ENCODE measurements at places on chromosomes 2 and 18.
A peak's percentile ranks its signal among the peaks of the same experiment; 100 is the strongest.

- DNase-seq, result no peak
These were observed 18.0 kb downstream of the ANKRD44 start for GRCh38 chr2:197292619-197293018.

DNA sequence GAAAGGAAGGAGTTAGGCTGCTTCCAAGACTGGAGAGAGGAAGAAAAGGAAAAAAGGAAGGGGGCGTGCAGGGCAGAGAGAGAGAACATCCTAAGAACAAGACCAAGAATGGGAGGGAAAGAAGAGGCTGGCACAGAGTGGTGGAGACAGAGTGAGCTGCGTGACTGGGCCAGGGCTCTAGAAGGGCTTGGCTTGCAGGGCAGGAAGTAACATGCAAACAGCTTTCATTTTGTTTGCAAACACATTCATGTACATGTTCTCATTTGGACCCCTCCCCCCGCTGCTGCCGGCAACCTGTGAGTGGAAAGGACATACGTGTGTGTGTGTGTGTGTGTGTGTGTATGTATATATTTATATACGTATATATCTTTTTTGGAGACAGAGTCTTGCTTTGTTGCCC, 46.8 kb upstream of the DNMT3A start:
- no peak for DNase-seq

- DNase-seq, result peak; percentile 76
These were observed 1.7 kb downstream of the NCK2 start for GRCh38 chr2:105746177-105747080.

GRCh38 chr2:5539282-5540165, 152.7 kb upstream of the SOX11 start:
- DNase-seq, result no peak

- no peak for DNase-seq
These were observed 60.7 kb upstream of the ARHGAP15 start for GRCh38 chr2:143068509-143068908.

- no peak for DNase-seq
These were observed 466.5 kb upstream of the ID2 start for GRCh38 chr2:8215159-8215863.

DNA sequence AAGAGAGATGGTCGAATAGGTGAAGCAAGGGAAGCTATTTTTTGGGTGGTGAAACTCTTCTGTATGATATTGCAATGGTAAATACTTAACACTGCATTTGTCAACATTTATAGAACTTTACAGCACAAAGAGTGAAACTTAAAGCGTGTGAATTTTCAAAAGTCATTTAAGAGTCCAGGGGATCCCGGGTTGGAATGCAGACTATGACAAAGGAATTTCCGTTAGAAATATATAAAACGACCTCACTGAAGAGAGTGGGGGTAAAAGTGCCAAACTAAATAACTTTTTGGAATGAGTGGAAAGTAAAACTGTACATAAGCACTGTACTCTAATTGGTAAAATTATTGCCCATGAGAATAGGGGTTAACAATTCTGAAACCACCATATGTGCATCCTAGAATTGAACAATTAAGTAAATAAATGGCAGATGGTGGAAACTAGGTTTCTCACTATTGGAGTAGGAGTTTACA, 191.0 kb upstream of the FN1 start:
- no peak for DNase-seq

DNA sequence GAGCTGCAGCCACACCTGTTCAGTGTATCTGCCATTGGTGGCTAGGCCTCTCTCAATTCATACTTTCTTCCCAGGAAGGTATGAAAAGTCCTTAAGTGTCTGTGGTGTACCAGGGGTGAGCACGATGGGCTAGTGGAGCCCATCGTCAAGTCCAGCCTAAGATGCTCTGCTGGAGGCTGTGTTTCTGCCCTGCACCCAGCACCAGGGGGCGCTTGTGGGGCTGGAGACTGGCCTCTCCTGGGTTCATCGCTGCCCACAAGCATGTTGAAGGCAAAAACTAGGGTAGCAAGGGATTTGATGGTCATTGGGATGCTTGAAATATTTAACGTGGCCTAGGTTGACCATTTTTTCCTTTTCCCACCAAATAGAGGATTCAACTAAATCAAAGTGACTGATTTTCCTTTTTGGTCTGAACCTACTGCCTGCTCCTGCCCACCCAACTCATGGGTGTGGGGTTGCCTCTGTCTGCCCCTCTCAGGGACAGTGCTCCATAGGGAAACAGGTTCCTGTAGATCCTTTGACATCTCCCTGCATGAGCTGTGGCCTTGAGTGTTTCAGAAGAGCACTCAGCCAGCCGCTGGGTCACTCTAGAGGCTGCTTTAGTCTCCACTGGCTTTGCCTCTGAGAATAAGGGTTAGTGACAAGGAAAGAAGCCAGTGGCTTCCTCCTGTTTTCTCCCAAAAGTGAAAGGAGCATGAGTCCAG, 59.0 kb downstream of the TPGS2 start:
- no peak for DNase-seq

DNA sequence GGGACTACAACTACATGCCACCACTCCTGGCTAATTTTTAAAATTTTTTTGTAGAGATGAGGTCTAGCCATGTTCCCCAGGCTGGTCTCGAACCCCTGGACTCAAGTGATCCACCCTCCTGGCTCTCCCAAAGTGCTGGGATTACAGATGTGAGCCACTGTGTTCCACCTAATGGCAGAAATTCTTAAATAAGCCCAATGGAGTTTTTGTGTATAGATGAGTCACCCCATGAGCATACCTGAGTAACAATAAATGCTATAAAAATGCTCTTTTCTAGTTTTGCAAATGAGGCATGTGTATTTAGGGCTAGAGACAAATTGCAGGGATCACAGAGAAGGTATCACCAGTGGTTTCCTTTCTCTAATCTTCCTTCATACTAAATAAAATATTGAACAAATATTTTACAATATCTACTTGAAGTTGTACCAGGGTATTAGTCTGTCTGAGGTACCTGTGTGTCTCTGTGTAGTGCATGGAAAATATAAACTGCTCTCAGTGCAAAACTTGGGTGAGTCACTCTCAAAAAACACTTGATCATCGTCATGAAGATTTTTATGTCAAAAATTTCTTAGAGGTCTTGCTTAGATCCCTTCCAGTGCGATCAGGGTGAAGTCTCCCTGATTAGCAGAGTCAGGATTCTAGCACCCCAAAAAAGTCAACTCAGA, 337.1 kb upstream of the MMADHC start:
- no peak for DNase-seq

DNA sequence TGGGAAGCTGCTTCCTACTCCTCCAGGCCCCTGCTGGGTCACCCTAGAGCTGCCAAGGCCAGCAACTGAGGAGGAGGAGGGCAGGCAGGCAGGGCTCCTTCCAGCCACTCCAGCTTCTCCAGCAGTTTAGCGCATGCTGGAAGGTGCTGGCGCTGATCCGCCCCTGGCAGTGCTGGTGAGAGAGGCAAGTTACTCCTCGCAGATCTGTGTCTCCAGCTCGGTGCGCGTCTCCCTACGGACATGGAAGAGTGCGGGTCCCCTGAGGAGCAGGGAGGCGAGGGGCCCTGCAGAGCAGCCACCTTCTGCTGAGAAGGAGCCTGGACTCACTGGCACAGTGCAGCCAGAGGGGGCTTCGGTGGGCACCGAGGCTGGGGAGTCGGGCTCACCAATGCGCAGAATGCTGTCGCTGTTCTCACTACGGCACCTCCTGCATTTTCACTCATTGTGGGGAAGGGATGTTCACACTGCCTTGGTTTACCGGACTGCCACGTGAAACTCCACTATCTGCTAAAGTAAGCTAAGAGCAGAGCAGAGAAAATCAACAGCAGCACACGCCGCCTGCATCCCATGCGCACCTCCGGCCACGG, 206.0 kb downstream of the HDAC4 start:
- no peak for DNase-seq
